ENCODE measurements at places on chromosomes 6 and 20.

DNA sequence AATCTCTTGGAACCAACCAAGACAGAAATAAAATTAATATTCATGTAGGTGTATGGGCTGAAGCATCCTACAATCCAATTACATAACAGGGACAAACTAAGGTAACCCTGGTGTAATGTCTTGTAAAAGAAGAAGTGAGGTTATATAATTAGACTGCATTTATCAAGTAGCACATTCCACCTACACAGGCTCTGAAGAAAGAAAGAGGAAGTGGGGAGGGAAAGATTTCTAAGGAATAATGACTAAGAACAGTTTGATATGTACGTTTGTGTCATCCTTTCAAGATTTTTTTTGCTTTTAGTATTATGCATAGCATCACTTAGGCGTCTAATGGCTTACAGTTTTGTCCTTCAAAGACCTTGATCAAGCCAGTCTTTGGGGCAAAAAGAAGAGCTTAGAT, 139.7 kb downstream of the PLCB1 start:
- DNase-seq = no peak

DNA sequence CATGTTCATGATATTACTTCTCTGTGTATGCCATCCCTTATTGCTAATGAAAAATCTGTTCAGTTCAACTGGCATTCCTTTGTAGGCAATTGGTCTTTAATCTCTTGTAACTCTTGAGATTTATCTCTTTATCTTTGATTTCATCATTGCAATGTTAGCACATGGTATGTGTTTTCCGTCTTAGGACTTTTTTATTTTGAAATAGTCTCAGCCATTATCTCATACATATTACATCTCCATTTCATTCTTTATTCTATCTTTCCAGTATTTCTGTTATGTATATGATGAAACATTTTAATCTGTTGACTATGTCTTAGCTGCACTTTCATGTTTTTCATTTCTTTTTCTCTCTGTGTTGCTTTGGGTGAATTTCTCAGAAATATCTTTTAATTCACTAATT, 58.1 kb downstream of the VSTM2L start:
- DNase-seq = no peak

GRCh38 chr20:63686094-63686491, 10.4 kb upstream of the TNFRSF6B start:
- no peak for DNase-seq

GRCh38 chr6:62236784-62237183, 49.2 kb downstream of the KHDRBS2 start:
- no peak for DNase-seq

- no peak for DNase-seq
Observed at GRCh38 chr20:47600967-47601547, 99.4 kb downstream of the NCOA3 start.

- DNase-seq = no peak
Observed at GRCh38 chr6:143842461-143842901, 657 bp upstream of the LTV1 start.

- no peak for DNase-seq
Observed at GRCh38 chr20:434221-434620, 26.1 kb downstream of the RBCK1 start.

DNA sequence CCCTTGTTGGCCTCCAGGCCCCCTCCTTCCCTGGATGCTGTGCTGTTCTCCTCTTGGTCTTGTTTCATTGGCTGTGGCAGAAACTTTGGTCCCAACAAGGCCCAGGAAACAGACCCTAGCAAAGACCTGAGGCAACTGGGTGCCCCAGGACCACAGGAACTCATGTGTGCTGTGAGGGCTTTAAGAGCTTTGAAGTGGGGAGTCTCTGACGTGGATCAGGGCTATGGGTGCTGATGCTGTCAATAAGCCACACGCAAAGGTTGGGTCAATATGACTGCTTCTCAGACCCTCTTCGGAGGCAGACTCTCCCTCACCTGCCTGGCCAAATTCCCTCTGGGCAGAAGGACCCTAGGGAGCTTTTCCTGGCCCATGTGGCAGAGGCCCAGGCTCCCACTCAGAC, 91.5 kb upstream of the MLN start:
- DNase-seq = no peak

GRCh38 chr6:113464960-113465359, 392.2 kb upstream of the MARCKS start:
- DNase-seq = no peak

GRCh38 chr20:53691060-53691810, 97.6 kb upstream of the ZNF217 start:
- no peak for DNase-seq

GRCh38 chr6:87391334-87391733, 16.4 kb upstream of the CFAP206 start:
- DNase-seq = no peak

- DNase-seq = no peak
Observed at GRCh38 chr6:109302176-109302575, 80.1 kb downstream of the CD164 start.

DNA sequence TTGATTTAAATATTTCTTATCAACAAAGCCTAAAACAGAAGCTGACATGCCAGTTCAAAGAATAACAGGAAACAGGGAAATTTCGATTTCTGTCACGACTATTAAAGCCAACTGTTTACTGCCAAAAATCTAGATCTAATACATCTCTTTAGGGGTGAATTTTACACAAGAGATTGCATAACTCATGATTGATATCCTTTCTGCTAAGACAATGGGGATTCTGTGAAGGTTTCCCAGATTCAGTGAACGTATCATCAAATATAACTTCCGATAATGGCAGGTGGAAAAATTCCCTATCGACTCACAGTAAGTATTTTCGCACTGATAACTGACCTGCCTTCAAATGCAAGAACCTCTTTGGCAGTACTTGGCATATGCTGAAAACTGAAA, 42.9 kb downstream of the NHSL1 start:
- DNase-seq = no peak

- peak; percentile 43 for DNase-seq
Observed at GRCh38 chr20:40511478-40511877, 177.6 kb downstream of the MAFB start.

- DNase-seq = no peak
Observed at GRCh38 chr20:59673288-59673997, 69.1 kb downstream of the PHACTR3 start.

DNA sequence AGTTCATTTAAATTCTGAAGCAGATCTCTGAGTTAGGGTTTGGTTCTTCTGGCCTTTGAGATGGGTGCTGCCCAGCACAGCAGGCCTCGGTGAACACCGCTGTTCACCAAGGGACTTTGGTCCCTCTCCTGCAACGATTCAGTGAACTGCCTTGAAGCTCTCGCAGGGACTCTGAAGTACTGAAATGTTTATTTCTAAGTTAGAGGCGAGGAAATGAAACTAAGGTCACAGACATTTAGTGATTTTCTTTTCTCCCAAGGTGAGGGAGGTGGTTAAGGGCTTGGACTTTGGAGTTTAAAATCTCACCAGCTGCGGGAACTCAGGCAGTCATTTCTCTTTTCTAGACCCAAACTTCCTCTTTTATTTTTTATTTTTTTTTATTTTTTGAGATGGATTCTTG, 26.2 kb downstream of the E2F3 start:
- no peak for DNase-seq

GRCh38 chr20:54590856-54591255, 115.5 kb downstream of the DOK5 start:
- DNase-seq = no peak

GRCh38 chr6:136720045-136720770, 72.1 kb downstream of the MAP3K5 start:
- DNase-seq = no peak

DNA sequence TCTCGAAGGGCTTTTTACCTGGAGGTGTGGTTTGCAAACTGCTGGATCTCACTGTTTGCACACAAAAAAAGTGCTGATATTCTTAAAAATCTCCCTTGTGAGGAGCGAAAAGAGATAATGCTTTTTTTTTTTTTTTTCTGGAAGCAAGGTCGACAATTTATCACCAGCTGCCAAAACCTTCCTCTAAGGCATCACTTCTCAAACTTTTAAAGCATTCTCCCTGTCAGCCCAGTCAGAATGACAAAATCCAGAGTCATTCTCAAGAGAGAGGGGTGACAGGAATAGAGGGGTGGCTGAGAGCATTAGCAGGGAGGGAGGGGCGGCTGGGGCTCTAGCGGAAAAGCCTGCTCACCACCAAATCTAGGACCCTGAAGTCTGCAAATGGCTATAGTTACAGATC, 137.2 kb upstream of the ARMC2 start:
- DNase-seq = no peak

DNA sequence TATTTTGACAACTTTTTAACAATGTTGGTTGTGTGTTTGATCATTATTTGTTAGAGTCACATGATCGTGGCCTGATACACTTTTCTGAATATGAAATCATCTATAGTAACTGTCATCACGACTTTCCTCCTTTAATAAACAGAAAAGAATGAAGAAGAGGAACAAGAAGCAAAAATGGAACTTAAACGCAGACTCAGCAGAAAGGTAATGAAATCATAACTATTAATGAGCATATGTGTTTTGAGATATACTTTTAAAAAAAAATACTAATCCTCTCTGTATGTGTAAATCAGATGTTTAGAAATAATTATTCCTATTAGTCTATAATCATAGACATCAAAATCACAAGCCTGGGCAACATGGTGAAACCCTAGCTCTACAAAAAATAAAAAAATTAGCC, 60.1 kb upstream of the LTV1 start:
- DNase-seq = no peak

DNA sequence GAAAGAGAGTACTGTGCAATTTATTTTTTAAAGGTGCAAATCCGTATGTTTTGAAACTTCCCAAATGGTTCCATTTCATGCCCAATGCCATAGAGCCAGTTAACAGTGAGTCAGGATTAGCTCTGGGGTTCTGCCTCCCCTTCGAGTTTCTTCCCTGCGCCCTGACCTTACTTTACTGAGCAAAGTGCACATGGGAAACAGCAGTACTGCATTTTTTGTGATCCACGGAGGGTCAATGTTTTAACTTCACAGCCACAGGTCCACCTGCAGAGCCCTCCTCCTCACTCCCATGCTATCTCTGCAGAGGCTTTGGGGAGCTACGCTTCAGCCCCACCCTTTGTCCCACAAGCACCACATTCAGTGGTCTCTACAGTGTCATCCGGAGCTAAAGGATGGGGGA, 44.0 kb upstream of the CNKSR3 start:
- no peak for DNase-seq

GRCh38 chr6:85561750-85562357, 31.8 kb downstream of the SNX14 start:
- no peak for DNase-seq

- DNase-seq = no peak
Observed at GRCh38 chr6:88813045-88813444, 150.4 kb downstream of the RNGTT start.

DNA sequence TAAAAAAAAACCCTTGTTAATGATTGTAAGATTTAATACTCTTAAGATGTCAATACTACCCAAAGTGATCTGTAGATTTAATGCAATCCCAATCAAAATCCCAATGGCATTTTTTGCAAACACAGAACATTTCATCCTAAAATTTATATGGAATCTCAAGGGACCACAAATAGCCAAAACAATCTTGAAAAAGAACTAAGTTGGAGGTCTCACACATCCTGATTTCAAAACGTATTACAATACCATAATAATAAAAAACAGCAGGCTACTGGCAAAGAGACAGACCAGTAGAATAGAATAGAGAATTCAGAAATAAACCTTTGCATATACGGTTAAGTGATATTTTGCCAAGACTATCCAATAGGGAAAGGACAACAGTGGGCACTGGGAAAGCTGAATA, 331.9 kb upstream of the JARID2 start:
- no peak for DNase-seq

GRCh38 chr6:146999766-147000165, 204.5 kb upstream of the STXBP5 start:
- DNase-seq = no peak

- DNase-seq = peak; percentile 75
Observed at GRCh38 chr6:167047554-167047953, 48.4 kb downstream of the CEP43 start.

- DNase-seq = no peak
Observed at GRCh38 chr6:149860834-149861602, 3.1 kb downstream of the LRP11 start.

DNA sequence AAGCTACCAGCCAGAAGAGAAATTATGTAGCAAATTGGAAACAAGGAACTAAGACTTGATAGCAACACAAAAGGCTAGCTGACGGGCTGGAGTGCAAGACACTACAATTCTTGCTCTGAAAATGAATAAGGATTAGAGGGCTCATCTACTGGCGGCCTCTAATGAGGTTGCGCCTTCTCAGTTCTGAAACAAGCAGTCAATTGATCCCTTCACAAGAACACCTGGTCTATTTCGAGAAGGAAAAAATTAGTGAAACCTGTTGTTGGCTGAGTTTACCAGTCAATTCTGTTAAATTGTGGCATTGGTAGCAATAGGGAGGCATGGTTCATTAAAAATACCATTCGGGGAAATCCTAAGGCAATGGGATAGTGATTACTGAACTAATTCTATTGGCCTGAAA, 74.8 kb upstream of the JARID2 start:
- no peak for DNase-seq

- no peak for DNase-seq
Observed at GRCh38 chr6:125406741-125407140, 105.0 kb upstream of the HDDC2 start.

DNA sequence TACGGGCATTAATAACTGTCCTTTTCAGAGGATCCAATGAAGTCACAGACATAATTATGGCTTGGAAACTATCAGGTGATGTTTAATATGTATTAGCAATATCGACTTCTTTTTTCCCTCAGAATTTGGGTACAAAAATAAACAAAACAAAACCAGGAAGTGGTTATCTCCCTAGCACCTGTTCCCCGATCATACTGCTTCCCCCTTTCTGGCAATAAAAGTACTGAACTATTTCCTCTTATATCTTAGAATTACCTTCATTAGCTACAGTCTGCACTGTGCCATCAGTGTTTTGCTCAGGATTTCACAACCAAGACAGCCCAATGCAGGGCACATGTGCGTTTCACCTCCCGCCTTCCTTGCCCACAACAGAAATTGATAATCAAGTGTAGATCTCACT, 216.9 kb upstream of the BTBD3 start:
- DNase-seq = no peak

- DNase-seq = no peak
Observed at GRCh38 chr6:159170333-159170672, 1.1 kb downstream of the FNDC1 start.

GRCh38 chr20:1302685-1303541, 26.0 kb downstream of the SDCBP2 start:
- no peak for DNase-seq

DNA sequence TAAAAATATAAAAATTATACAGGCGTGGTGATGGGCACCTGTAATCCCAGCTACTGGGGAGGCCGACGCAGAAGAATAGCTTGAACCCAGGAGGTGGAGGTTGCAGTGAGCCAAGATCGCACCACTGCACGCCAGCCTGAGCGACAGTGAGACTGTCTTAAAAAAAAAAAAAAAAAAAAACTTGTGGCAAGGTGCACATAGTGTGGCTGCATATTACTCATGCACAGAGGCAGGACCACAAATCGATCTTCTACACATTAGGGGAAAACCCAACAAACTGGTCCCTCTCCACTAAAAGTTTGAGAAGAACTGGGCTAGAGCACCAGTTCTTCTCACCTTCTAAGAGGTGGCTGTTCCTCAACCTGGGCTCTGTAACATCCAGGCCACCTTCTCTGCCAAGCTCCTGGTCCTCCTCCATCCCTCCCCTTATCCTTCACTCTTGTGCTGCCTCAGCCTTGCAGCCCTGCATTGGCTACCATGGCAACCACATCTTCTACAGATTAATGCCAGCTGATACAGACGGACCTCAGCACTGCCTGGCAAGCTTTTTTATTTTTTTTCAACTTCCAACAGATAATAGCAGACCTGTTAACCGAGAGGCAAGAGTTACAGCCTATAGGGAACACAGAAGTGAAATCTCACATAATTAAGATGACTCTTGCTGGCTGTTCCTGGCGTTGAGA, 88.0 kb downstream of the ATP9A start:
- DNase-seq = no peak

GRCh38 chr6:101614774-101615173, 221.3 kb downstream of the GRIK2 start:
- DNase-seq = no peak

Measured in Right ventricle myocardium superior (tissue), 1 donor.